ENCODE measurements at places on chromosomes 11 and 22.

- DNase-seq, result no peak
Measured at GRCh38 chr11:131136486-131136885, 220.2 kb upstream of the SNX19 start.

DNA sequence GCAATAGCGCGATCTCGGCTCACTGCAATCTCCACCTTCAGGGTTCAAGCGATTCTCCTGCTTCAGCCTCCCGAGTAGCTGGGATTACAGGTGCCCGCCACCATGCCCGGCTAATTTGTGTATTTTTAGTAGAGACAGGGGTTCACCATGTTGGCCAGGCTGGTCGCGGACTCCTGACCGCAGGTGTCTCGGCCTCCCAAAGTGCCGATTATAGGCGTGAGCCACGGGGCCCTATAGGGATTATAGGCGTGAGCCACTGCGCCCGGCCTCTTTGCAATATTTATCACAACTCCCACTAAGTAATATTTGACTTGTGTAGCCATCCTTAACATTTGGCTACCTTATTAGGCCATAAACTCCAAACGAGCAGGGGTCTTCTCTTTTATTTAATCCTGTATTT is 879 bp upstream of the CUL5 start:
- DNase-seq, result no peak

DNA sequence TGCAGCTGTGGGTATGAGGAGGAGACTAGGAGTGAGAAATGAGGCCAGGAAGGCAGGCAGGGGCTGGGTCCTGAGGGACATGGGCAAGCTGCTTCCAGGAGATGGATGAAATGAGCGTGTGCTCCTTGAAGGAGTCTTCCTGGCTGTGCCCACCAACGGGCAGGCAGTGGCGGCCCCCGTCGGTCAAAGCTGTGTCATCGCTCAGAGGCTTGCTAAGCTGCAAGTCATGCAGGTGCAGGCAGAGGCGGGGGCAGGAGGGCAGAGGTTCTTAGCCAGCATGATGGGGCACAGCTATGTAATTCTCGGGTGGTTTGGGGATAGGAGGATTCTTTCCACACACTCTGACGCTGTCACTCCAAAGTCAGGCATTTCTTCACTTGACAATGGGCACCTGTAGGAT is 12.5 kb upstream of the PEX26 start:
- DNase-seq, result no peak

DNA sequence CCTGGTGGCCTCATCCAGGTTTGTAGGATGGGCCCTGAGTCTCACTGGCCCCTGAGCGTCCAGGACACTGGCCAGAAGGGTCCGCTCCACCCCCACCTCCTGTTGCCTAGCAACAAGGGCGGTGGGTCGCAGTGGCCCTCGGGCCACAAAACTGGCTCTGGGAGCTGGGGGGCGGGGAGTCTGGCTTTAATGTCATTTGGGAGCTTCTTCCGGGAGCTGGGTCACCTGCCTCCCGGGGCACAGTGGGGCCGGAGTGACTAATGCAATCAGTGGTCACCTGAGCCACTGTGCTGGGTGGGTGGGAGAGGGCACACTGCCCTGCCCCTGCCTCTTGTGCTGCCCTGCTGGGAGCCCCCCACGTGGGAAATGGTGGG is 2.6 kb downstream of the TH start:
- DNase-seq, result no peak

DNA sequence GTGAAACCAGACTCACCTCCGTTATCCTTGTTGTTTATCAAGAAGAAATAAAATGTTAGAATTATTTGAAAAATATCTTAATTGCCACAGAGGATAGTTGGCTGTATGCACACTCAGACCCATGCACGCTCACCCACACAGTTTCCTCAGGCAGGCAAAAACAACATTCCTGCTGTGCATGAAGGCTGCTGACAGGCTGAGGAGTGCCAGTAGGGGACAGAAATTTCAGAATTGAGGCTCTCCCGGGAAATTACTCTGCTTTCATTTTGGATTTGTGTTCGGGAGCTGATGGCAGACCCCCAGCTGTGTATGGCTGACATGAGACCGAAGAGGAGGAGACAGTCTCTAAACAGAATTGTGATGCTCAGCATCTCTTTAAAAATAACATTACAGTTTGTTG is 87.5 kb downstream of the AMOTL1 start:
- DNase-seq, result no peak

DNA sequence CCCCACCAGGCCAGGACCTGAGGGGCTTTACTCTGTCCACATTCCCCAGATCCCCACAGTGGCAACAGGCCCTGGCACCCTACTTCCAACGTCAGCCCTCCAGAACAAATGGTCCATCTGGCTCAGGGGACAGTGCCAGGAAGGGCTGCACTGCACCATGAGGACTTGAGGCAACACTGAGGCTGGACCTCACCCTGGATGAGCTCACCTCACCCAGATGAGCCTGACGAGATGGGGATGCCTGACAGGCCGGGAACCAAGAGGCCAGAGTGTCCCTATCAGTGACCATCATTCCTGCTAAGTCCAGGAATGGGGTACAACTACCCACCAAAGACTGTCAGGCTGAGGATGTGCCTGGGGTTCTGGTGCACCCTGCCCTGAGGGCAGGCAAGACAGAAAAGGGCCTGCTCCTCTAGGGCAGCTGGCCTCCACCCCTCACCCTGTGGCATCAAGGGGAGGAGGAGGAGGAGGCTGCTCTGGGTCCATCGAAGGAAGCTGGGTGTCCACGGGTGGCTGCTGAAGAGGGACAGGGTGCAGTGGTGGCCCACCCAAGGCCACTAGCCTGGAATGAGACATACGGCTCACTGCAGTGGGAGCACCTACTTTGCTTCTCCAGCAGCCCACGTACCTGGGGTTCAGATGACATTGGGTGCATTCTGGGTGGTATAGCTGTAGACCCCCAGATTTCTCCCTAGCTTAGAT is 14.6 kb downstream of the RSPH14 start:
- no peak for DNase-seq

DNA sequence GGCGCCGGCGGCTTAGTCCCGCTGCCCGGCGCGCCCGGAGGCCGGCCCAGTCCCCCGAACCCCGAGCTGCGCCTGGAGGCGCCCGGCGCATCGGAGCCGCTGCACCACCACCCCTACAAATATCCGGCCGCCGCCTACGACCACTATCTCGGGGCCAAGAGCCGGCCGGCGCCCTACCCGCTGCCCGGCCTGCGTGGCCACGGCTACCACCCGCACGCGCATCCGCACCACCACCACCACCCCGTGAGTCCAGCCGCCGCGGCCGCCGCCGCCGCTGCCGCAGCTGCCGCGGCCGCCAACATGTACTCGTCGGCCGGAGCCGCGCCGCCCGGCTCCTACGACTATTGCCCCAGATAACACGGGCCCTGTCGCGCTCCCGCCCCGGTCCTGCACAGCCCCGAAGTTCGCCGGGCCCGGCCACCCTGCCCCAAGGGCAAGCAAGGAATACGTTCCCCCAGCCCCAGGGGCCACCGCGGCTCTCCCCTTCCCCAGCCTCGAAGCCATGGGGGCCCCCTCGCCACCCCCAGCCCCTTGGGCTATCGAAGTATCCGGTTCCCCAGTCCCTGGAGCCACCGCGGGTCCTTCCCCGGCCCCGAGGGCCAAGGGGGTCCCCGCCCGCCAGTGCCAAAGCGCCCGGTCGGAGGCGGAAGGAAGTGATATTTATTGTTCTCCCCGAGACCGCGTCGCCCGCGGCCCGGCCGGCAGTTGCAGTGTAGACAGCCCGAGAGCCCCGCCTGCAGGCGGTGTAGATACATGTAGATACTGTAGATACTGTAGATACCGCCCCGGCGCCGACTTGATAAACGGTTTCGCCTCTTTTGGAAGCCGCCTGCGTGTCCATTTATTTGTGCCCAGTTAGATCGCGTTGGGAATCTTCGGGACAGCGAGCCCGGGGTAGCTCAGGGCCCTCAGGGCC is 6.2 kb downstream of the TBX1 start:
- DNase-seq, result peak; percentile 17

GRCh38 chr11:129416080-129416820 is 40.6 kb downstream of the BARX2 start:
- DNase-seq, result no peak

GRCh38 chr22:42817556-42817955 is 39.5 kb downstream of the ARFGAP3 start:
- DNase-seq, result no peak

DNA sequence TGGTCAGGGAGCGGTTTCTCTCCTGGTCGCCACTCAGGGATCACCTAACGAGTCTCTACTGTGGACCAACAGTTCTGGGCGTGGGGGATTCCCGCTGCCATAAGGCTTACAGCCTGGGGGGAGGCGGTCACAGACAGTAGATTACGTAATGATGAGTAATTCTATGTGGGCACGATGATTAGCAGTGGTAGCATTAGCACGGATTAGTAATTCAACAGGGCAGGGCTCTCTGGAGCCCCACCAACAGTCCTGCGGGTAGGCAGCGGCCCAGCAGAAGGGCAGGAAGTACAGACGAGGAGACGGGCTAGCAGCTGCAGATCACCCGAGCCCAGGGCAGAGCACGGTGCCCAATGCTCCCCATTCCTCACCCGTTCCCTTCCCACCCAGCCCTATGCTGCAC is 3.6 kb downstream of the SHISAL1 start:
- DNase-seq, result no peak

- no peak for DNase-seq
Measured at GRCh38 chr11:117427356-117427874, 99.8 kb downstream of the CEP164 start.

GRCh38 chr11:40544162-40544561 is 915.3 kb downstream of the LRRC4C start:
- DNase-seq, result no peak

DNA sequence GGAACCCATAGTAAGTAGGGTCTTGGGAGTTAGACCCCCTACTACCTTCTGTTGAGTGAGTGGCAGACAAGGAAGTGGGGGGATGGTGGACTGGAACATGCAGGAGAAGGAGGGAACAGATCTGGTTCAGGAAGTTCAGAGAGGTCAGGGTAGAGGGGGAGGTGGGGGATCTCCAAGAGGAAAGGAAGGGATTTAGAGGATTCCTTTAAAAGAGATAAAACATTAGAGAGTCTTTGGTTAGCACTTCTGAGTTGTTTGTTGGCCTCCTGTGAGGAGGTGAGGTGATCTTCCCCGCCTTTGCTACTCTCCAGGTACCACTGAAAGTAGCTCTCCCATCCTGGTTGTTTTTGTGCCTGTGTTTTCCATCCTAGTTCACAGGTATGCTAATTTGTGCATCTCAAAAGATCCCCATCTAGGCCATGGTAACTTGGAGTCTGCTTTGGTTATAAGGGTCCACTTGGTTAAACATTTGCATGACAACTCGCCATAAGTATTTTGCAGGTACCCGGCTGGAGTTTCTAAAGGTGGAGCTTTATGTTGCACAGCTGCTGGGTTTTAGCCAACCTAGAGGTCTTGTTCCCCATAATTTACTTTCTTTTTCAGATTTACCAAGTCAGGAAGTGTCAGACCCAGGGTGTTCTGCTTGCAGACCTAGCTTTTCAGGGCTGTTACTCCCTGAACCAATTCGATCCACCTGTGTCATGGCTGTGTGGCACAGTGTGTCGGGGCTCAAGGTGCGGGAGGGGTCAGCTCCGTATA is 79.3 kb upstream of the SORL1 start:
- no peak for DNase-seq

- DNase-seq, result peak; percentile 9
Measured at GRCh38 chr11:17384002-17384511, 4.4 kb downstream of the KCNJ11 start.

- no peak for DNase-seq
Measured at GRCh38 chr22:27542602-27543001, 259.0 kb downstream of the MN1 start.

DNA sequence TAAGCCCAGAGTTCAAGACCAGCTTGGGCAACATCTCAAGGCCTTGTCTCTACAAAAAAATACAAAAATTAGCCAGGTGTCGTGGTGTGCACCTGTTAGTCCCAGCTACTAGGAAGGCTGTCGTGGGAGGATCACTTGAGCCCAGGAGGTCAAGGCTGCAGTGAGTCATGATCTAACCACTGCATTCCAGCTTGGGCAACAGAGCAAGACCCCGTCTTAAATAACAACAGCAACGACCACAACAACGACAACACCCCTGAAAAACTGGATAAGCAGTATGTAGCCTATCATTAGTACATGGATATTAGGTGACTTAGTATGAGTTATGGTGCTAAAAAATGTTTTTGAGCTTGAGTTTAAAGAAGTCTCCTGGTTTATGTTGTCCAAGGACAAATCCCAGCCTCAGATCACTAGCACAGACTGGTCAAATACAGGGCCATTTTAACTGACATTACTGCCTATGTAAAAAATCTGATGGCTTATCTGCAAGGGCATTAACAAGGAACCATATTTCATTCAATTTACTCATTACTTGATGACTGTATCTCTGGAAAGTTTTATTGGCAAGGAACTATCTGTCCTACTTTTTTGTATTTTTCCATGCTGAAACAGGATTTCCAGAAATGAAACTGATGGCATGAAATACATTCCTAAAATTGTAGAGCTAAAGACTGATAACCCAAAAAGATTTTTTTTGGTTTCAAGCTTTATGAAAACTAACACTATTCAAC is 23.4 kb downstream of the C2CD3 start:
- DNase-seq, result no peak

GRCh38 chr11:91641153-91641552 is 583.5 kb upstream of the FAT3 start:
- DNase-seq, result no peak

- no peak for DNase-seq
Measured at GRCh38 chr11:76777876-76778275, 5.3 kb upstream of the TSKU start.

- DNase-seq, result no peak
Measured at GRCh38 chr22:28937206-28938025, 54.0 kb downstream of the ZNRF3 start.

- DNase-seq, result no peak
Measured at GRCh38 chr22:29713156-29713727, 6.6 kb upstream of the CABP7 start.

DNA sequence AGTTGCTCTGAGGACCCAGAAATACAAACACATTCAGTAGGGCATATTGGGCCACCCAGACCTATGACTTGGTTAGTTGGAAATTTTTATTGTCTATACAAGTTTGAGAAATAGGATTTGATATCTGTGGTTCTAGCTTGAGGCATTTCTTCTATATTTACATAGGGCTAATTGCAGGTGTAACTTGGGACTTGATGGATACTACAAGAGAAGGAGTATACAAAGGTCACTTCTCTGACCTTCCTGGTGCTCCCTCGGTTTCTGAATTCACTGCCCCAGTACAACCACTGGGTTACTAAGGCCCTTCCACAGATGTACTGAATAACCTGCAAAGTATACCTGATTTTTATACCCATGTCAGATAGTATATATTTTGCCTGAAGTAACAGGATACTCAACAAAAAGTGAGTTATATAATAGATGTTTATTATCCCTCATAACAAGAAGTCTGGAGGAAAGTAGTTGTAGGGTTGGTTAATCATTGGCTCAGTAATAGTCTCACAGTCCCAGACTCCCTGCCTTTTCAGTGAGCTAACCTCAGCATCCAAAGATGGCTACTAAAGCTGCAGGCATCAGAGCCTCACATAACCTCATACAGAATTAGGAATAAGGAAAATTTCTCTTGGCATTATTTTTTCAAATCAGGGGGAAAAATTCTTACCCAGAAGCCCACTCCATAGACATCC is 8.8 kb upstream of the PGR start:
- no peak for DNase-seq

- no peak for DNase-seq
Measured at GRCh38 chr11:128868841-128869671, 2.0 kb upstream of the KCNJ1 start.

Measured in GF-D8 (cell line).